Heart left ventricle (tissue), 16 donors: ENCODE measurements at places on chromosomes 1 and 21. TPM values are rescaled to one million over a fixed set of nuclear protein-coding genes. Genes with fewer than 3 reads are reported as not detected.

DISC1 gene
- total RNA-seq = 7.4 TPM

FCGR2B gene
- total RNA-seq = 5.3 TPM

PHACTR4 gene
- total RNA-seq = 15.6 TPM

CD52 gene
- 89.9 TPM for total RNA-seq

OR2M3 gene
- not detected for total RNA-seq

MTARC2 gene
- total RNA-seq = 26.2 TPM

ZNF648 gene
- total RNA-seq = not detected

NUDT17 gene
- total RNA-seq = 5.1 TPM

PTBP2 gene
- 15.3 TPM for total RNA-seq

NTRK1 gene
- 1.1 TPM for total RNA-seq

DSCAM gene
- not detected for total RNA-seq

C1orf21 gene
- total RNA-seq = 65.8 TPM

CRYAA gene
- total RNA-seq = not detected

ZNF692 gene
- 7.4 TPM for total RNA-seq

SUSD4 gene
- 27.2 TPM for total RNA-seq

ADORA3 gene
- 1.0 TPM for total RNA-seq

C1orf210 gene
- total RNA-seq = not detected

MAP3K6 gene
- 47.5 TPM for total RNA-seq

TRMT13 gene
- total RNA-seq = 6.8 TPM

TARS2 gene
- 34.8 TPM for total RNA-seq

RIIAD1 gene
- 11.3 TPM for total RNA-seq

COL8A2 gene
- 0.60 TPM for total RNA-seq

DCST1 gene
- not detected for total RNA-seq

GPR37L1 gene
- not detected for total RNA-seq

FCER1G gene
- total RNA-seq = 17.4 TPM

NBPF10 gene
- 0.49 TPM for total RNA-seq

SPRR5 gene
- not detected for total RNA-seq

CELA2B gene
- total RNA-seq = not detected

DMRTA2 gene
- not detected for total RNA-seq

PRAMEF25 gene
- total RNA-seq = not detected

ADCY10 gene
- total RNA-seq = not detected

AADACL3 gene
- total RNA-seq = not detected

OR6N1 gene
- not detected for total RNA-seq

HSPA6 gene
- total RNA-seq = 0.93 TPM

APCS gene
- not detected for total RNA-seq

ANKRD65 gene
- total RNA-seq = 1.5 TPM

PTPRU gene
- total RNA-seq = 9.6 TPM

SHISAL2A gene
- not detected for total RNA-seq

ACTA1 gene
- total RNA-seq = 30,941 TPM

SPATA1 gene
- total RNA-seq = 1.9 TPM

RTCA gene
- 40.7 TPM for total RNA-seq

OR2T11 gene
- not detected for total RNA-seq

OR2T35 gene
- total RNA-seq = not detected

MYOG gene
- total RNA-seq = not detected

ZBTB48 gene
- total RNA-seq = 12.1 TPM

DIO1 gene
- not detected for total RNA-seq

OR2L13 gene
- not detected for total RNA-seq

CFAP45 gene
- total RNA-seq = not detected

NEGR1 gene
- total RNA-seq = 6.8 TPM

DLGAP3 gene
- not detected for total RNA-seq

BCAN gene
- not detected for total RNA-seq

HNRNPCL2 gene
- total RNA-seq = not detected

RHBG gene
- not detected for total RNA-seq

ANKRD45 gene
- total RNA-seq = not detected

PGLYRP3 gene
- not detected for total RNA-seq
